Esophagus muscularis mucosa (tissue), 4 donors: ENCODE measurements at places on chromosomes 1 and 21. TPM values are rescaled to one million over a fixed set of nuclear protein-coding genes. Genes with fewer than 3 reads are reported as not detected.

- H3K36me3 ChIP-seq = no peaks in the 10 kb centered on the region
- DNase-seq = no peak
- H3K4me3 ChIP-seq = no peak overlapping the region
- H3K4me1 ChIP-seq = no peaks in the 10 kb centered on the region
- no peak overlapping the region for H3K27ac ChIP-seq
These were observed 86.8 kb downstream of the SPATA17 start for GRCh38 chr1:217717959-217718358.

DNA sequence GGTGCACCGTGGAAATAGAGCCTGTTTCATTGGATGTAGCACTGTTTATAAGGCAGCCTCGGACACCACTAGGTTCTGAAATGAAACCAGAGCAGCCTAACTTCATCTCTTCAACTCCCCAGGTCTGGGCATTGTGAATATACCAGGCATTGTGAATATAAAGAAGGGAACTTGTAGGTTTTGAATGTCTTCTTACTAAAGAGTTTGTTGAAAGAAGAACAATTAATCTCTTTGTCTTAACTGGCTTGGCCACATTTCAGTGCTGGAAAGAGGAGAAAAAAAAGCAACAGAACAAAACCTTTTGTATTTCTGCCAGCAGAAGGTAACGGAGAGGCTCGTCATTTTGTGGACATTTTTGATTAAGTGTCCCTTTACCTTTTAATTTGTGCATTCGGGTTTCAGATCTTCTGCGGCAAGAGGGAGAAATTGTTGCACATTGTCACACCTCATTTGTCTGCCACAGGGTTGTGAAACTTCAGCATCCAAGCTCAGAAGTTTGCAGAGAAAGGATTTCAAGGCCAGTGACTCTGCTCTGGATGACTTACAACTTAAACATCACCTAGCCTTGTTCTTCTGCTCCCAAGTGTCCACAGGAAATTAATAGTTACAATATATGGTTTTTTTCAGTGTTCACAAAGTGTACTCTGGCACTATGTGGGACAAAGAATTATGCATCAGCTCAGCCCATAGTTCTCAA lies 158.3 kb downstream of the KAZN start:
- H3K27ac ChIP-seq = peak overlapping the region; percentile 65
- H3K27me3 ChIP-seq = no peaks in the 10 kb centered on the region
- no peak for DNase-seq

DNA sequence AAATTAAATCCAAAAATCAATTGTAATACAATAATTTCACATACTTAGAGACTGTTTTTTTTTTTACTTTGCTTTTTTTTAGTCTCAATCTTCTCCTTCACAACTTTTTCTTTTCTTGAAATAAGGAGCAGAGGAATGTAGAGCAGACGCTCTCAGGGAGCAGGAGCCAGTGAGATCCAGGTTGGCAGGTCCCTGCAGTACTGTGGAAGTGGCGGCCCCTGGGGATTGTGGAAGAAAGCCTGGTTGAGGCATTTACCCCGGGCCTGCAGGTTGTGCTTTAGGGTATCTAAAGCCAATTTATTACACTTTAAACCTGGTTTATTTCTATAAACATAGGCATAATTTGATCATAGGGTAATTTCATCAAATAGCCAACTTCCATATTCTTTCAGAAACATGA lies 748 bp upstream of the OR2AJ1 start:
- H3K27ac ChIP-seq = no peak overlapping the region
- DNase-seq = no peak
- no peak overlapping the region for H3K4me3 ChIP-seq
- no peaks in the 10 kb centered on the region for H3K27me3 ChIP-seq
- no peaks in the 10 kb centered on the region for H3K36me3 ChIP-seq

- no peak overlapping the region for H3K4me3 ChIP-seq
- H3K4me1 ChIP-seq = peaks cover 76% of the 10 kb centered on the region
- no peak for DNase-seq
These were observed 8.5 kb downstream of the SH3BGRL3 start for GRCh38 chr1:26288311-26288941.

Gene IFNLR1
- total RNA-seq = 0.83 TPM

Gene APP
- 484 TPM for total RNA-seq

- H3K27me3 ChIP-seq = no peaks in the 10 kb centered on the region
- DNase-seq = no peak
- H3K27ac ChIP-seq = no peak overlapping the region
- H3K4me1 ChIP-seq = peaks cover 7% of the 10 kb centered on the region
- H3K36me3 ChIP-seq = no peaks in the 10 kb centered on the region
These were observed 90.1 kb downstream of the TLR5 start for GRCh38 chr1:223052931-223053330.

DNA sequence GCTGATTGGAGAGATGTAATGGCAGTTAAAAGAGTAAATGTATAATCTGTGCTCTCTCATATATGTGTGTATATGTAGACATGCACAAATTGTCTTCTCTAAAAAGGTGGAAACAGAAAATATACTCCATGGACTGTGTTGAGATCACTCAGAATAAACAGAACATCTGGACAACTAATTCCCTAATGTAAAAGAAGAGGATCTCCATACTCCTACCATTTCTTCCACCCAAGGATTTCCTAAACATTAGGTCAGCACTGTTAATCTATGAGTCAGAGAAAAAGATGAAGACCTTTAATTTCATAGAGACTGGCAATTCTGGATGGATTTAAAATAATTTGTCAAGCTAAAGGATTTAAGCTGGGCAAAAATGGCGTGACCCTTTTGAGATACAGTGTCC lies 80.1 kb downstream of the ESRRG start:
- peaks cover 10% of the 10 kb centered on the region for H3K4me1 ChIP-seq
- DNase-seq = no peak
- H3K36me3 ChIP-seq = no peaks in the 10 kb centered on the region
- H3K4me3 ChIP-seq = no peak overlapping the region
- no peak overlapping the region for H3K27ac ChIP-seq

DNA sequence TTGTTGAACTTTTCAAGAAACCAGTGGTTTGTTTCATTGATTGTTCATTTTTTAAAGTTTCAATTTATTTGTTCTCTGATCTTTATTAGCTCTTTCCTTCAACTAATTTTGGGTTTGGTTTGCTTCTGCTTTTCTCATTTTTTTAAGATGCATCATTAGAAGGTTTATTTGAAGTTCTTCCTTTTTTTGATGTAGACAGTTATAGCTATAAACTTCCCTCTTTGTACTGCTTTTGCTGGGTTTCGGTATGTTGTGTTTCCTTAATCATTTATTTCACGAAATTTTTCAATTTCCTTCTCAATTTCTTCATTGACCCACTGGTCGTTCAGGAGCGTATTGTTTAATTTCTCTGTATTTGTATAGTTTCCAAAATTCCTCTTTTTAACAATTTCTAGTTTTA lies 133.3 kb upstream of the GPR52 start:
- H3K36me3 ChIP-seq = peaks cover 18% of the 10 kb centered on the region
- H3K4me1 ChIP-seq = no peaks in the 10 kb centered on the region
- H3K27ac ChIP-seq = no peak overlapping the region
- DNase-seq = no peak
- no peak overlapping the region for H3K4me3 ChIP-seq
- H3K27me3 ChIP-seq = no peaks in the 10 kb centered on the region

Gene EBNA1BP2
- total RNA-seq = 66.1 TPM

DNA sequence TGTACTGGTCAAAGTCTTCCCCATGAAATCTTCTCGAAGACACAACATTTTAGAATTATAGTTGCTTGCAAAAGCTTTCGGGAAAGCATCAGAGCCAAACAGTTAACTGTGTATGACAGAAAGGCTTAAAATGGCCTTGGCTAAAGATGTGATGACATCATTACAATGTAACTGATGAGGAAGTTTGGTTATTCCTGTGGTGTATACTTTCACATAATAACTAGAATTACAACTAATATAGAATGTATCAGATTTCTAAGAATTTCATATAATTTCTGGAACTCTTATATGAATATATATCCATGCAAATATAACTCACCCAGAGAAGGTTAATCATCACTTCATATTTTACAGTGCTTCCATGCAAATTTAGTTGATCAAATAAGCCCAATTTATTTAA lies 8.4 kb downstream of the TP73 start:
- H3K27ac ChIP-seq = no peak overlapping the region

Gene KRTAP7-1
- not detected for total RNA-seq

Gene IVL
- not detected for total RNA-seq

Gene CD52
- 3.8 TPM for total RNA-seq

- H3K4me1 ChIP-seq = peaks cover 93% of the 10 kb centered on the region
- no peaks in the 10 kb centered on the region for H3K27me3 ChIP-seq
- H3K36me3 ChIP-seq = peaks cover 2% of the 10 kb centered on the region
- peak overlapping the region; percentile 53 for H3K27ac ChIP-seq
These were observed 24.2 kb downstream of the CAPZB start for GRCh38 chr1:19461220-19461554.

- H3K36me3 ChIP-seq = no peaks in the 10 kb centered on the region
- H3K27ac ChIP-seq = no peak overlapping the region
- H3K27me3 ChIP-seq = no peaks in the 10 kb centered on the region
- H3K4me3 ChIP-seq = no peak overlapping the region
These were observed 25.2 kb downstream of the IL12RB2 start for GRCh38 chr1:67332653-67333529.

GRCh38 chr1:237903961-237904360 lies 13.2 kb upstream of the ZP4 start:
- no peak overlapping the region for H3K4me3 ChIP-seq
- no peaks in the 10 kb centered on the region for H3K27me3 ChIP-seq
- no peaks in the 10 kb centered on the region for H3K36me3 ChIP-seq
- H3K4me1 ChIP-seq = no peaks in the 10 kb centered on the region

DNA sequence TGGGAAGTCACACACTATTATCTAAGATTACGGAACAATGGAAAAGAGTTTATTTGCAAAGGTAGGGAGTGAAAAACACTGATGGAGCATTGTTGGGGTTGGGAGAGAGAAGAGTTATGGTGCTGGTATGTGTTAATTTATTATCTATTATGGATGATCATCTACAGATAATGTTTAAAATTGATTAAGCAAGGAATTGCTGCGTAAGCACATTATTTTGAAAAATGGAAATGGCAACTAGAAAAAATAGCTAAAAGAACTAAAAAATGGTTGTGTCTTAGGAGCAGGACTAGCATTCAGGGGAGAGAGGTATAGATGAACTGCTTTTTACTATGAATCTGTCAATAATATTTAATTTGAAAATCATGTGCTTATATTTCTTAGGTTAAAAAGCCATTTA lies 16.0 kb upstream of the ACOT11 start:
- no peaks in the 10 kb centered on the region for H3K36me3 ChIP-seq
- no peaks in the 10 kb centered on the region for H3K27me3 ChIP-seq
- H3K4me3 ChIP-seq = no peak overlapping the region
- no peak overlapping the region for H3K27ac ChIP-seq

DNA sequence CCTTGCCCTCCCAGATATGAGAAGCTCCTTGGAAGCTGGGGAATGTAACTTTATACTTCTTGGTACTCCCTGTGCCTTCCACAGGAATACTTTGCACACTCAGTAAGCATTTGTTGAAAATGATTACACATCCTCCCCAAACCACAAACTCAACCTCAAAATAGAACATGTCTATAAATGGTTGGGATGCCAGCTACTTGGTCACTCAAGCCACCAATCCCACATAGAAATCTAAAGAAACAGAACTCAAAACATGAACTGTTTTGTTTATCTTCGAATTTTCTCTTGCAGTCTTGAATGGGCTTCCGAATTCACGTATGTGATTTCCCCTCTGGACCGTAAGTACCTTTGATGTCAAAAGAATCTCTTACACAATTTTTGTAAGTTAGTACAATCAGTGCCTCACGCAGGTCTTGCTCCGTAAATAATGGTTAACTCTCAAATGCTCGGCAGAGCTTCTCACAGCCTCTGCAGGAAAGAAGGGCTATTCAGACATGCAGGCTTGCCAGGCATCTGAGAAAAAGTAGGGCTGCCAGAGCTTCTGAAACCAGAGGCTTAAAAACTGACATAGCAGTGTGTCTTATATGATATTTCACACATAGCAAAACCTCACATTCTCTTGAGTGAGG lies 26.9 kb downstream of the SORT1 start:
- DNase-seq = no peak
- peak overlapping the region; percentile 18 for H3K4me3 ChIP-seq
- H3K4me1 ChIP-seq = peaks cover 69% of the 10 kb centered on the region

DNA sequence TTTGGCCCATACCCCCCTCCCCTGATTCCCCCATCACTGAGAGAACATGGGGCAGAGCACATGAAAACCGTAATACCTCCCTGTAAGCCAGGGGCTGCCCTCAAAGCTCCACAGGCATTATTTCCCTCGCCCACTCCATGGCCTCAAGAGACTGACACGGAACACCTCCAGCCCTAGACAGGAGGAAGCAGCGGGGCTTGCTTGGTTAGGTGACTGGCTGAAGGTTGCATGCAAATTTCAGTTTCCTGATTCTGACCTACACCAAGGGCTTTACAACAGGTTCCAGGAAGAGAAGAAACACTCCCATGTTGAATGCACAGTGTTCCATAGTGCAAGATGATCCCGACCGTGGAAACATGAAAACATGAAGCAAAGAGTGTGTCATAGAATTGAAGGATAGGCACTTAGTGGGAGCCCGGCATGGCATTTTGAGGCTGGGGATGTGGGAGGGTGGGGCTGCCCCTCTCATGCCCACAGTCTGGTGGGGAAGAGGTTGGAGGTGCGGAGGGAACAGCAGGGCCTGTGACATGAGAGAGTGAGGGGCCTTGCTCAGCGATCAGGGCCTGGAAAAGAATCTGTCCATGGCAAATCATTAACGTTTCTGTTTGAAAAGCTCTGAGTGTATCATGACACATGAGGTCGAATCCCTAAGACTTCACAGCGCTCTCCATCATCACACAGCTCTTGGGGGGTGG lies 33.5 kb downstream of the GPR137B start:
- H3K4me1 ChIP-seq = no peaks in the 10 kb centered on the region
- peaks cover 14% of the 10 kb centered on the region for H3K36me3 ChIP-seq
- H3K27ac ChIP-seq = no peak overlapping the region
- no peak for DNase-seq

Gene COL9A2
- 2.2 TPM for total RNA-seq

DNA sequence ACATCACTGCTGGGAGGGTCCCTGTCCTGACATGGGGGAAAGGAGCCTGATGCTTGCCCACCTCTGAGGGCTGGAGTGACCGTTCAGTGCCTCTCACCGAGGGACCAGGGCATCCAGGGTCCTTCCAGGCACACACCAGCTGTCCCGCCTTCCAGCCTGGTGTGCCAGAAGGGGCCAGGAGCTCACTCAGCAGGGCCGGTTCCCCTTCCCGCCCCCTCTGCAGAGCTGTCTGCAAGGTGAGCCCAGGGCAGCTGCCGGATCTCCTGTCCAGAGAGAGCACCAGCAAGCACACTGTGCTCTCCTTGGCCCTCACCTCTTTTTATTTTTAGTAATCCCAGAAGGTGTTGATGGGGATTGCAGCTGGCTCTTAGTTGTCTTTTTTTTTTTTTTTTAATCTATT lies 16.9 kb downstream of the H6PD start:
- no peak overlapping the region for H3K4me3 ChIP-seq
- H3K36me3 ChIP-seq = peaks cover 25% of the 10 kb centered on the region
- H3K27ac ChIP-seq = peak overlapping the region; percentile 69
- H3K4me1 ChIP-seq = peaks cover 73% of the 10 kb centered on the region

GRCh38 chr1:63593303-63593885 lies at the start of gene PGM1:
Gene PGM1, plus strand, starts transcription at chr1:63593411. Its CDS starts 78 bp downstream, at chr1:63593489.
- H3K27me3 ChIP-seq = no peaks in the 10 kb centered on the region
- peak within 1 kb of the TSS; percentile 88 for H3K4me3 ChIP-seq
- DNase-seq = peak; percentile 94
- H3K27ac ChIP-seq = peak within 1 kb of the TSS; percentile 89
- peaks cover 25% of the 10 kb centered on the region for H3K4me1 ChIP-seq
- no peaks in the 10 kb centered on the region for H3K36me3 ChIP-seq

- no peak overlapping the region for H3K4me3 ChIP-seq
- no peak overlapping the region for H3K27ac ChIP-seq
- no peaks in the 10 kb centered on the region for H3K27me3 ChIP-seq
- H3K36me3 ChIP-seq = peaks cover 18% of the 10 kb centered on the region
- H3K4me1 ChIP-seq = peaks cover 31% of the 10 kb centered on the region
These were observed 19.1 kb downstream of the LRIG2 start for GRCh38 chr1:113091988-113092594.
